ENCODE measurements at places on chromosomes 3 and 15.

DNA sequence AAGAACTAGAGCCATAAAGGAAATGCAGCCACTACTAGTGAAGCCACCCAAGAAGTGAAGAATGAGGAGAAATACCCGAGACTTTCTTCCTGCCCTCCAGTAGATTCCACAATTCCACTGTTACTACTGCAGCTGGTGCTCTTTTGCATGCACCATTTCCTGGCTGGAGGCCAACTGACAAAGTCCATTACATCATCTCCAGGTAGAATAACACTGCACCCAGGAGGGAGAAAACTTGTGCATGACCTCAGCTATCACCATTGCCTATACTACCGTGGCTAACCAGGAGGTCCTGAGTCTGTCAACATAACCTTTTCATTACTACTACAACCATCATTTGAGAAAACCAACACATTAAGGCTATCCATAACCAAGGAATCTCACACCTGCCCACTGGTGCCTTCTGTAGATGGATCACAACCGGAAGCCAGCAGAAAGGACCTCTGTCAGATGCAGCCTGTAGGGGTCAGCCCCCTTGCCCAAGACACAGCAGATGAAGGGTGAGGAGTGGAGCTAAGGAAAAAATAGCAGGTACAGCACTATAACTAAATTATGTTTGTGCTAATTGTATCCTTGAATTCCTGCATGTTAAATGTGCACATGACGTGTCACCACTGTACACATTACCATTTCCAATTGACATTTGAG lies 200.8 kb upstream of the C2CD4B start:
- no peak for DNase-seq

DNA sequence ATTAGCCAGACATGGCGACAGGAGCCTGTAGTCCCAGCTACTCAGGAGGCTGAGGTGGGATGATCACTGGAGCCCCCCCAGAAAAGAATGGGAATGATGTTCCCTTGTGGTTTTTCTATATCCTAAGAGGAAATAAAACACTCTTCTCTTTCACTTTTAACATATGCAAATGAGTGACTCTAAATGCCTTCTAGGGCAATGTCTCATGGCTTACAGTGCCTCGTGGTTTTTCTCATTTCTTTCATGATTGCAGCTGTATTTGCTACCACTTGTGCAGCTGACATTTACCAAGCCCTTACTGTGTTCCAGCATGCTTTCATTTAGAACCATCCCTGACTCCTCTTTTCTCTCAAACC lies 26.4 kb downstream of the STOML1 start:
- DNase-seq: no peak

GRCh38 chr3:146709969-146710368 lies 104.8 kb upstream of the PLSCR5 start:
- DNase-seq: no peak

GRCh38 chr3:43319794-43320193 lies 33.5 kb downstream of the SNRK start:
- no peak for DNase-seq

GRCh38 chr15:72865486-72865885 lies 81.9 kb upstream of the ADPGK start:
- DNase-seq: peak; percentile 25

GRCh38 chr15:67520321-67521028 lies 456 bp upstream of the C15orf61 start:
- DNase-seq: no peak

DNA sequence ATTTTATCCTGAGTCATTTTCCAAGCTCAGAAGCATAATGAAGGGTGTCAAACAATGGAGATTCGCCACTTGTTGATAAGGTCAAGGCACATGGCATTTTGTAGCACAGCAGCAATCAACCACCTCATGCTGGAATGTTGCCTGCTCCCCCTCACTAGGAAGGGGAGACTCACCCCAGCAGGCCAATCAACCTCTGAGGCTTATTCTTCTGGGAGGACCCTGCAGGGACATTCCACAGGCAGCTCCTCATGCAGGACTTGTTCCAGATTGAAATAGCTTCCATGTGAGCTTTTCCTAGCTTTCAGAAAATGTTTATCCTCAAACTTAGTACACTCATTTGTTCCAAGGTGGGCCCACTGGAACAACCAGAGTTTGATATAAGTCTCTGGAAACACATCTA lies 77.6 kb downstream of the SSR3 start:
- no peak for DNase-seq

GRCh38 chr15:66763186-66764071 lies 61.4 kb downstream of the SMAD6 start:
- no peak for DNase-seq
